Aortic smooth muscle cell (primary cell): ENCODE measurements at places on chromosomes 16 and 17. TPM values are rescaled to one million over a fixed set of nuclear protein-coding genes. Genes with fewer than 3 reads are reported as not detected.

TMEM88 gene
- 0.37 and 0.40 TPM in 2 replicates for total RNA-seq

MAP3K3 gene
- total RNA-seq, result 43.2 and 44.0 TPM in 2 replicates

MT1G gene
- total RNA-seq, result not detected in 2 replicates

MYLK3 gene
- 0.06 and 0.26 TPM in 2 replicates for total RNA-seq

TBC1D3K gene
- not detected in 2 replicates for total RNA-seq

ABCA9 gene
- 59.7 and 76.4 TPM in 2 replicates for total RNA-seq

SDR42E2 gene
- not detected in 2 replicates for total RNA-seq

WNT3 gene
- 0.44 and 0.66 TPM in 2 replicates for total RNA-seq

SCNN1B gene
- not detected in 2 replicates for total RNA-seq

CCL23 gene
- 0.26 TPM in 1 of 2 replicates, not detected in the other for total RNA-seq

NPIPA8 gene
- 0.40 TPM in 1 of 2 replicates, not detected in the other for total RNA-seq

KRT33A gene
- not detected in 2 replicates for total RNA-seq

KRT222 gene
- not detected in 2 replicates for total RNA-seq

NPTX1 gene
- total RNA-seq, result 95.9 and 163 TPM in 2 replicates

SOX15 gene
- total RNA-seq, result 0.19 and 0.26 TPM in 2 replicates

GRAP gene
- total RNA-seq, result 0.25 and 0.79 TPM in 2 replicates

KRT32 gene
- not detected in 2 replicates for total RNA-seq

TNFRSF17 gene
- total RNA-seq, result not detected in 2 replicates

MYH11 gene
- total RNA-seq, result 0.13 and 0.44 TPM in 2 replicates

MPP2 gene
- total RNA-seq, result 2.0 and 2.3 TPM in 2 replicates

TBC1D3G gene
- not detected in 2 replicates for total RNA-seq

PDXDC1 gene
- 93.1 and 106 TPM in 2 replicates for total RNA-seq

PRSS33 gene
- not detected in 2 replicates for total RNA-seq

MSL1 gene
- total RNA-seq, result 36.6 and 38.4 TPM in 2 replicates

CDRT4 gene
- 0.92 and 2.3 TPM in 2 replicates for total RNA-seq

CTRL gene
- 0.66 and 0.75 TPM in 2 replicates for total RNA-seq

ATF7IP2 gene
- total RNA-seq, result 4.4 and 4.8 TPM in 2 replicates

HOXB5 gene
- total RNA-seq, result not detected in 2 replicates

KRTAP9-4 gene
- not detected in 2 replicates for total RNA-seq

CRYBA1 gene
- not detected in 2 replicates for total RNA-seq

SLC52A1 gene
- not detected in 2 replicates for total RNA-seq

SCGB1C2 gene
- not detected in 2 replicates for total RNA-seq

TP53TG3B gene
- total RNA-seq, result not detected in 2 replicates

CFAP97D1 gene
- total RNA-seq, result under 0.01 TPM in 2 replicates

UNC13D gene
- 1.5 TPM in 2 replicates for total RNA-seq

CHST4 gene
- not detected in 2 replicates for total RNA-seq

CHST5 gene
- total RNA-seq, result 0.13 TPM in 1 of 2 replicates, not detected in the other

LYRM1 gene
- 36.5 and 42.0 TPM in 2 replicates for total RNA-seq

KCTD19 gene
- total RNA-seq, result under 0.01 TPM in 1 of 2 replicates, not detected in the other

ACE gene
- total RNA-seq, result 0.93 and 4.4 TPM in 2 replicates

SPN gene
- total RNA-seq, result not detected in 2 replicates

SLC46A1 gene
- total RNA-seq, result 7.5 and 7.8 TPM in 2 replicates

PYDC1 gene
- not detected in 2 replicates for total RNA-seq

SMIM36 gene
- not detected in 2 replicates for total RNA-seq

SLC13A2 gene
- not detected in 2 replicates for total RNA-seq

EMC6 gene
- 12.3 and 15.2 TPM in 2 replicates for total RNA-seq
